Aortic smooth muscle cell (primary cell): ENCODE measurements at places on chromosomes 12 and 14. TPM values are rescaled to one million over a fixed set of nuclear protein-coding genes. Genes with fewer than 3 reads are reported as not detected.

The GPR68 gene
- 0.75 and 1.1 TPM in 2 replicates for total RNA-seq

The APOF gene
- not detected in 2 replicates for total RNA-seq

The FAIM2 gene
- 0.81 and 2.0 TPM in 2 replicates for total RNA-seq

The FITM1 gene
- 0.13 and 0.19 TPM in 2 replicates for total RNA-seq

The NRXN3 gene
- total RNA-seq = under 0.01 TPM in 2 replicates

The NAV3 gene
- 48.3 and 55.8 TPM in 2 replicates for total RNA-seq

The JAG2 gene
- 1.1 and 2.1 TPM in 2 replicates for total RNA-seq

The PROX2 gene
- total RNA-seq = not detected in 2 replicates

The WBP11 gene
- 10.2 and 16.1 TPM in 2 replicates for total RNA-seq

The CCDC197 gene
- not detected in 2 replicates for total RNA-seq

The TSPAN19 gene
- not detected in 2 replicates for total RNA-seq

The MGAT4C gene
- total RNA-seq = 0.26 and 1.2 TPM in 2 replicates

The AHSA1 gene
- total RNA-seq = 103 and 133 TPM in 2 replicates

The ADCY6 gene
- total RNA-seq = 126 and 132 TPM in 2 replicates

The EAPP gene
- total RNA-seq = 47.6 and 61.2 TPM in 2 replicates

The CIT gene
- 23.3 and 24.8 TPM in 2 replicates for total RNA-seq

The TPPP2 gene
- total RNA-seq = not detected in 2 replicates

The C1RL gene
- 24.4 and 38.4 TPM in 2 replicates for total RNA-seq

The ARHGDIB gene
- total RNA-seq = 88.5 and 100 TPM in 2 replicates

The FSCB gene
- total RNA-seq = not detected in 2 replicates

The LACRT gene
- not detected in 2 replicates for total RNA-seq

The TSPAN8 gene
- 99.4 and 200 TPM in 2 replicates for total RNA-seq

The ADAMTS20 gene
- total RNA-seq = not detected in 2 replicates

The CCDC175 gene
- total RNA-seq = not detected in 2 replicates

The FOXG1 gene
- total RNA-seq = not detected in 2 replicates

The EPYC gene
- not detected in 2 replicates for total RNA-seq

The CCDC85C gene
- 2.6 and 4.5 TPM in 2 replicates for total RNA-seq

The IGF1 gene
- under 0.01 TPM in 1 of 2 replicates, not detected in the other for total RNA-seq

The ZNF385A gene
- 0.87 and 0.92 TPM in 2 replicates for total RNA-seq

The M6PR gene
- 327 and 416 TPM in 2 replicates for total RNA-seq

The GLI1 gene
- total RNA-seq = 0.13 and 0.31 TPM in 2 replicates

The EEF1AKMT3 gene
- total RNA-seq = 5.2 and 5.4 TPM in 2 replicates

The KLRD1 gene
- total RNA-seq = 0.06 and 0.13 TPM in 2 replicates

The TSHR gene
- not detected in 2 replicates for total RNA-seq

The IL23A gene
- 0.12 TPM in 1 of 2 replicates, not detected in the other for total RNA-seq

The PKP2 gene
- 0.06 TPM in 1 of 2 replicates, not detected in the other for total RNA-seq

The STYX gene
- total RNA-seq = 14.9 and 16.7 TPM in 2 replicates

The SLC35F4 gene
- not detected in 2 replicates for total RNA-seq

The BAZ2A gene
- 16.5 and 22.0 TPM in 2 replicates for total RNA-seq

The CLEC14A gene
- 2.5 and 4.4 TPM in 2 replicates for total RNA-seq

The TMEM132C gene
- not detected in 2 replicates for total RNA-seq

The OR6C6 gene
- not detected in 2 replicates for total RNA-seq

The OAS3 gene
- 5.0 and 6.3 TPM in 2 replicates for total RNA-seq

The CLEC1A gene
- 0.37 and 0.40 TPM in 2 replicates for total RNA-seq

The DHRS7 gene
- total RNA-seq = 69.7 and 81.9 TPM in 2 replicates

The IAPP gene
- total RNA-seq = not detected in 2 replicates

The PIWIL1 gene
- not detected in 2 replicates for total RNA-seq

The PLEKHG7 gene
- total RNA-seq = 0.13 TPM in 1 of 2 replicates, not detected in the other

The FAM161B gene
- 4.2 TPM in 2 replicates for total RNA-seq

The FKBP4 gene
- 28.4 and 38.2 TPM in 2 replicates for total RNA-seq

The RHEBL1 gene
- 0.19 and 0.40 TPM in 2 replicates for total RNA-seq

The RNF212B gene
- total RNA-seq = not detected in 2 replicates
